ENCODE measurements at places on chromosomes 3 and 15.

GRCh38 chr3:180888992-180889560 is 23.4 kb upstream of the FXR1 start:
- DNase-seq, result no peak

DNA sequence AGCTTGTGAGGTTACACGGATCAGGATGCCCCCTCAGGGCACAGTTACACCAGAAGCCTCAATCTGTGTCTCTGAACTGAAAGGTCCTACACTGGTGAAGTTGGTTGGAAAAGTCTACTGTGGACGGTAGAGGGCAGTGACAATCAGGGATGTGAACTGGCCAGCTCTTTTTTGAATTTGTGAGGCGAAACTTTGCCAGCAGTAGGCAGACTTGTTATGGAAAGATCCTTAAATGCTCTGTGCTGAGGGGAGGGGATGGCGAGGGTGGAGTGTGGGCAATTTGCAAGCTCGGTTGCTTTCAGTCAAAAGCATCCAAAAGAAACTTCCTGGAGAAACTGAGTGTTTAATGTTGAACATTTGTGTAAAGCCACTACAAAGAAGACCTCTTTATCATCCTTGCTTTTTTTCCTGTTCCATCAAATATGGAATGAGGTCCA is 127.4 kb upstream of the ABHD17C start:
- peak; percentile 60 for DNase-seq

- DNase-seq, result no peak
These were observed 63.0 kb upstream of the CFAP161 start for GRCh38 chr15:81071120-81071519.

DNA sequence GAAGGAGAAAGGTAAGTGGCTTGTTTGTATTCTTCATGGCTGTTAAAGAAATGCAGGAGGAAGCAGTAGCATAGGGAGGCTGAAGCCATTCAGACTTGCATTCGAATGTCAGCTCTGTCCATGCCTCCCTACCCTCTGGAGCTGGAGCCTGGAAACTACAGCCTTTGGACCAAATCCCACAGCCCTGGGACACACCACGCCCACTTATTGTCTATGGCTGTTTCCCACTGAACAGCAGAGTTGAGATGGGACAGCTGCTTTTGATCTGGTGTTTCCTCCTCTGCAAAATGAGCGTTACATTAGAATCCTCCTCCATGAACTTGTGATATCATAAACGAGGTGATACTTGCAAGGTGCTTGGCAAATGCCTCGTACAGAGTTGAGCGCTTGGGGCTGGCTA is 3.6 kb downstream of the FAM107A start:
- no peak for DNase-seq

GRCh38 chr3:188673646-188674186 is 498.1 kb upstream of the TPRG1 start:
- DNase-seq, result no peak

- DNase-seq, result no peak
These were observed 3.9 kb upstream of the NR2E3 start for GRCh38 chr15:71806452-71806931.

GRCh38 chr3:16024548-16024947 is 149.9 kb upstream of the GALNT15 start:
- DNase-seq, result no peak

- no peak for DNase-seq
These were observed 22.3 kb upstream of the LINGO1 start for GRCh38 chr15:77654975-77655374.

GRCh38 chr15:73237910-73238309 is 130.8 kb downstream of the HCN4 start:
- DNase-seq, result no peak

- no peak for DNase-seq
These were observed 47.4 kb downstream of the PAQR5 start for GRCh38 chr15:69346112-69346511.

- DNase-seq, result no peak
These were observed 8.8 kb downstream of the STARD9 start for GRCh38 chr15:42584031-42584765.

DNA sequence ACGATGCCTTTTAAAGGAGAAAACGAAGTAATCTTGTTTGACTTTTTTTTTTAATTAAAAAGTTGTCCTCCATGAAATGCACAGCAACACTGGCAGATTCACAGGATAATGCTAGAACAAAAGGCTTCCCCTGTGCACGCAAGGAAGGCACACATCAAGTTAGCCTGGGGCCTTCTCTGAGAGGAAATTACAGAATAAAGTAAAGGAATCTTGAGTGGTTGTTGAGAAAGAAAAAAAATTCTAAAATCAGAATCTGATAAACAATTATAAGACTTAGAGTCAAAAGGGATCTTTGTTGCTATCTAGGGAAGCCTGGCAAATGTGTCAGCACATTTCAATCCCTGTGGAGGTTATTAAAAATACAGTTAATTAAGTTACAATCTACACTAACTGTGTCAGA is 946.0 kb downstream of the IGSF11 start:
- DNase-seq, result no peak

DNA sequence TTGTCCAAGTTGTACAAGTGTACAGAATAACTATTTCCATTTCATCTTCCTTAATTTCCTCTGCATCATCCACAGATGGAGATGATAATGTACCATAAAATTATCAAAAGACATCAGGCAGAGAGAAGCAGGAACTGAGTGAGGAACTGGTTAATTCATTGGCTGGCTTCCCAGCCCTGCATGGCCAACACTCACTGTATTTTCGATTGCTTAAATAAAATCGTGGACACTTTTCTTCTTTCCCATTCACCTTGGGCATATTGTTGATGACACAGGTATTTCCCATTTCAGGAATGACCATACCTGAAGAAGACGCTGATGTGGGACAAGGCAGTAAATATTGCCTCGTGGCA is 144.2 kb upstream of the ABHD17C start:
- DNase-seq, result no peak

DNA sequence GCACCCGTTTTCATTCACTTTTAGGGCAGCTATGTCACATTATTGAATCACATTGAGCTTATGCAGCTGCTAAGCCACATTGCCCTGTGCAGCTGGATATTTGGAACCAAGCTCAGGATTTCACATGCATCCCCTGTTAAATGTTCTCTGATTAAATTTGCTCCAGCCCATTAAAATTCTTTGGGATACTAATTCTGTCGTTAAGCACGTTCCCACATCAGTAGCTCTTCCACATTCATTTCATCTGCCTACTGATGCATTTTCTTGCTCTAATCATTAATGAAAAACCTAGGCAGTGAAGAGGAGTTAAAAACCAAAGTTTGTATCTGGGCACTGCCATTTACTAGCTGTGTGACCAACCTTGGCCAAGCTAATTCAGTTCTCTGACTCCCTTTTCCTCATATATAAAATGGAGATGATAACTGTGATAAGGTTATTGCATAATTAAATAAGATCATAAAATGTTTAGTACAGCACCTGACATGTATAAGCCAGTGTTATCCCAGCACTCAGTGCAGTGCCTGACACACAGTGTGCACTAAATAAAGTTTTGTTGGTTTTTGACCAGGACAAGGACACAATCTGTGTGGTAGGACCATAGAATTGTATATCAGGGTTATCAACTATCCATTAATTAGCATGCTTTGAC is 222.2 kb upstream of the ATP11B start:
- no peak for DNase-seq

DNA sequence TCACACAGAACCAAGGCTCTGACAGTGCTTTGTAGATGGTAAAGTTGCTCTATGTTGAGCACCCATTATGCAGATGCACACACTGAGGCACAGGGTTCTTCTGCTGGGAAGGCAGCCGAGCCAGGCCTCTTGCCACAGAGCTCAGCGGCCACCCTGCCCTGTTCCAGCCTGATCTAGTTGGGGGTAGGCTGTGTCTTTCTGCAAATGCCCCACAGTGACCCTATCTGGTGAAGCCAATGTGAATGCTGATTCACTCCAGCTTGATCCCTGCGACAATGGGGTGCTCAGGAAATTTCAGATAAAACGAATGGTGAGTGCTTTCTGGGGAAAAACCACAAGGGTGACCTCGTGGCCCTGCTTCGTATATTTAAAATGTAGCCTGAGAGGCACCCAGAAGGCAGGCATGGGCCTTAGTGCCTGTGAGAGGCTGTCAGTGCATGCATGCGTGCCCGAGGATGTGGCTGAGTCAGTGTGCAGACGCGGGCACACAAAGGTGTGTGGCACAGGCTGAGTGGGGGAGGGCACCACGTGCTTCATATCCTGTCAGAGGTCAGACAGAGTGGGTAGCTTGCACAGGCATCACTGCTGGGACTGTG is 85.7 kb downstream of the ATP2B2 start:
- no peak for DNase-seq

DNA sequence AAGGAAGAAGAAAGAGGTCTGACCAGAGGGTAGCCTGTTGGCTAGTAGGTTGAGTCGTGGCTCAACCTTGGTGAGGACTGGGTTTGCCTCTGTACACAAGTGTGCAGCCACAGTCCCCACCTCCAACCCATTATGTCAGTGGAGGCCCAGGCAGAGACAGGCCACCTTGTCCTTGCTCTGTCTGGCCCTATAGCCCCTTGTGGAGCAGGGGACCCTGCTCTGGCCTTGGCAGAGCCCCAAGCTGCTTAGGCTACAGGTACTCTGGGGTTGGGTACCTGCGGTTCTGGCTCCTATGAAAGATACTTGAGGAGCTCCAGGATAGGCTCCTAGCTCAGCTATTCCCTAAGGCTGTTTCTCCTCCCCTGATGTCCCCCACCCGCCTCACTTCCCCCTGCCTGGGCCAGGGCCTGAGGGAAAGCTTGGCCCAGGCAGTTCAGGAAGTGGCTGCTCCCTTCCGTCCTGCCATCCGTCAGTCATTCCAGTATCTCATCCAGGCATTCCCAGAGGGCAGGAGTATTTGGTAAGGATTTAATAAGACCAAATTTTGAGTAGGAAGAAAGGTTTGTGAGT is 44.0 kb downstream of the FGD5 start:
- DNase-seq, result no peak

GRCh38 chr3:24494618-24495325 is at the start of gene THRB:
TSS of gene THRB (minus strand) at chr3:24494850.
- peak; percentile 67 for DNase-seq

GRCh38 chr15:48777645-48778330 is 33.1 kb downstream of the CEP152 start:
- DNase-seq, result no peak

- no peak for DNase-seq
These were observed 167.7 kb upstream of the NECTIN3 start for GRCh38 chr3:110903771-110904519.

Measured in occipital lobe (tissue), 3 donors.